Adrenal gland (tissue), 19 donors: ENCODE measurements at places on chromosomes 4 and X. TPM values are rescaled to one million over a fixed set of nuclear protein-coding genes. Genes with fewer than 3 reads are reported as not detected.

- no peak for DNase-seq
Observed at GRCh38 chrX:5823903-5824302, 404.8 kb downstream of the NLGN4X start.

DNA sequence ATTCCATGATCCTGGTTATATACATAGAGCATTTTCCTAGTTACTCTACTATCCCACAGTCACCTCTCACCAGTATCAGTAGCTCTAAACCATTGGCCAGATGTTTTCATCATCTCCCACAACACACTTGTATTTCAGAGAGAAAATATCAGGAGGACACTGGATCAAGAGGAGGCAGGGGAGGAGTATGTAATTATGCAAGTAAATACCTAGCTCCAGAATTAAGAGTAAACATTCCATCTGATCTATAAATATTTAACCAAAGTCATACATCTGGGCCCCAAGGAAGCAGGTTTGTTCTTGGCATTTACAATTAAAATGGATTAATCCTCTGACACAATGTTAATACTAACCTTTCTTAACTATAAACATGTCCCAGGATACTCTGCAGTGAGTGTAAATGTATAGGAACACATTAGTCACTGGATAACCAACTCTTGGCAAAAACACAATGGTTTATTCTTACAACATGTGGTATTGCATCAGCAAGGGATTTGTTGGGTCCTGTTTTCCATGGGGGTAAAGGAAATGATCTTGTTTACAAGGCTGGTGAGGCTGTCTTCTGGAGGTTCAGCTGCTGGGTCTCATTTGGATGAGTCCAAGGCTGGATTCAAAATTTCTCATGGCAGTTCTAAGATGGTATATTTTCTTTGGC, 170.1 kb downstream of the ATG4A start:
- DNase-seq: no peak

GRCh38 chr4:38728631-38729141, 54.1 kb downstream of the TLR10 start:
- no peak for DNase-seq

- no peak for DNase-seq
Observed at GRCh38 chr4:183394166-183394951, 50.1 kb upstream of the CDKN2AIP start.

GRCh38 chr4:24131954-24132673, 242.3 kb upstream of the PPARGC1A start:
- DNase-seq: no peak

GRCh38 chr4:11261066-11261850, 167.4 kb downstream of the HS3ST1 start:
- no peak for DNase-seq

- no peak for DNase-seq
Observed at GRCh38 chrX:100350704-100351489, 59.2 kb downstream of the PCDH19 start.

DNA sequence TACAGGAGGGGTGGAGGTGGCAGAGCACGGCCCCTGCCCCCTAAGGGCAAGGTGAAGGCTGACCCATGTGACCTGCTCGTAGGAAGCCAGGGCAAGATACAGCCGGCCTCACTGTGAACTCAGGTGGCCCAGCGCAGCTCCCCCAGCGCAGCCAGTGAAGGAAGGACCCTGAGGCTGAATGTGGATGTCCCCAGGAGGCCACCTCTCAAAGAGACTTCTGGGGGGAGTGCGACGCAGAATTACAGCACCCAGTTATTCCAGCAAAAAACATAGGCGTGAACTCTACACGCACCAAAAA, 52.6 kb downstream of the ZFYVE28 start:
- DNase-seq: no peak

- peak; percentile 51 for DNase-seq
Observed at GRCh38 chrX:102652031-102652688, 877 bp downstream of the GPRASP1 start.

GRCh38 chrX:103730147-103730795, 19.6 kb downstream of the TMEM31 start:
- no peak for DNase-seq

DNA sequence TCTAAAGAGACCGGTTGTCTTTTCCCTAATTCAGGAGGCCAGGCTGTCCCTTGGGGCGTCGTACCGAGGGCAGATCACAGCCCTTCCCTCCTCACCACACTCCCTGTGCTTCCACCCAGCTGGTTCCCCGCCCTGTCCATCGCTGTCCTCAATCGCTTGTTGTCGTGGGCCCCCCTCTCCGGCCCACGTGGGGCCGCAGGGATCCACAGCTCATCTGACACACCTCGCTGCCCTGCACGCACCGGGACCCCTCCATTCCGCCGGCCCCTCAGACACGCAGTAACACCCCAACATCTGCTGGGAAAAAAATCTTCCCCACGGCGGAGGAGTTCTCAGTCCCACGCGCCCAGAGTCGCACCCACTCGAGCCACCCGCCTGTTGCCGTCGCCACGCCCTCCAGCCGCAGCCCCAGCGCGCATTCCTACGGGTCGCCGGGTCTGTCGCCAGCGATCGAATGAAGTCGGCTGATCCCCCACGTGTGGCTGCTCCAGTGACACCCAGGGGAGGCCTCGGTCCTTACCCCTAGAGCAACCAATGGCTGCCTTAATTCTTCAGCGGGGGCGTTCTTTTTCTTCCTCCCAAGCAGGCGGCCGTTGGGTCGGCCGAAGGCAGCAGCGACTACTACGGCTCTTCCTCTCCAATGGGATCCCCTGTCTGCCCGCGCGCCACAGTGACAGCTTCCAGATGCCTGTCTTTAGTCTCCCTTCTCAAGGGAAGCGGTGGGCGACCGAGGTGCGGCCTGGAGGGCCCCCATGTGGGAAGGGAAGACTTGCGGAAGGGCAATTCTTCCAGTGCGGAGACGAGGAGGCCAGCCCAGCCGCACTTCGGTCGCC, 893 bp upstream of the SEPTIN11 start:
- DNase-seq: peak; percentile 80

- DNase-seq: no peak
Observed at GRCh38 chr4:110540982-110541451, 65.1 kb downstream of the ENPEP start.

GRCh38 chr4:76955182-76955581, 5.6 kb downstream of the SEPTIN11 start:
- DNase-seq: no peak

DNA sequence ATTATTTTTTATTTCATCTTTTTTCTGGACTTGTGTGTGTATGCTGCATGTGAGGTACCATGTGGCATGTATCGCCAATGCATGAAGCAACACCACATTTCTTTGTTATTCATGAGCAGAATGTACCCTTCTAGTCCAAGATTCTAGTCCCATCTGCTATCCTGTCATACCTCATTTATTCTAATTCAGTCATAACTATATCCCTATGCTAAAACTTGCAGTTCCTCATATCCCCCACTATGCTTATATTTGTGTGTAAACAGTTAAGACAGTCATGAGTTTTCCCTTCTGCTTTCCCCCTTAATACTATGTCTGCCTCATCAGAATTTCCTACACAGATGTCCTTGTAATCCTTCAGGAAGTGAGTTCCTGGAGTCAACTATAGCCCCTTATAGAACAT, 19.7 kb downstream of the OCRL start:
- no peak for DNase-seq

DNA sequence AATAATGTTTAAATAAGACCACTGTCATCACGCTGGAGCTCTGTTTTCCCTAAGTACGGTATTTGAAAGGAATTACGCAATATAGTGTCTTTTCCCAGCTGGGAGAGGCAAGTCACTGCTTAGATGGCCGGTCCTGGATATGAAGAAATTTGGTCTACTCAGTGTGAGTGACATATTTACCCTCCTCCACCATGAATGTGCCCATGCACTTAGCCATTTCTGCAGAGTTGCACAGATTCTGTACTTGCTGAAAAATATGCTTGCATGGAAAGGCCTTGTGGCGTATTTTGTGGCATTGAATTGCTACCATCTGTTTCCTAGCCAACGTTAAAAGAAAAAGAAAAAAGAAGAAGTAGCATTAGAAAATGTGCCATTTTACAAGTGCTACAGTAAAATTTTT, 73.1 kb downstream of the ADGRL3 start:
- DNase-seq: peak; percentile 30

- DNase-seq: no peak
Observed at GRCh38 chr4:165610679-165611437, 232.1 kb downstream of the CPE start.

- no peak for DNase-seq
Observed at GRCh38 chrX:38859602-38860001, 58.3 kb downstream of the MID1IP1 start.

DNA sequence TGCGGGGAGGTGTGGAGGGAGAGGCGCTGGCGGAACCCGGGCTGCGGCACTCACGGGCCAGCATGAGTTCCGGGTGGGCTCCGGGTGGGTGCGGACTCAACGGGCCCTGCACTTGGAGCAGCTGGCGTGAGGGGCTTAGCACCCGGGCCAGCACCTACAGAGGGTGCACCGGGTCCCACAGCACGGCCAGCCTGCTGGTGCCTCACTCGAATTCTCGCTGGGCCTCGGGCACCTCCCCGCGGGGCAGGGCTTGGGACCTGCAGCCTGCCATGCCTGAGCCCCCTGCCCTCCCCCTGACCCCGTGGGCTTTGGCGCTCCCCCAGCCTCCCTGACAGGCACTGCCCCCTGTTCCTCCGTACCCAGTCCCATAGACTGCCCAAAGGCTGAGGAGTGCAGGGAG, 10.8 kb upstream of the CAMK2D start:
- DNase-seq: no peak

- DNase-seq: no peak
Observed at GRCh38 chr4:113560579-113560978, 201.0 kb downstream of the CAMK2D start.

DNA sequence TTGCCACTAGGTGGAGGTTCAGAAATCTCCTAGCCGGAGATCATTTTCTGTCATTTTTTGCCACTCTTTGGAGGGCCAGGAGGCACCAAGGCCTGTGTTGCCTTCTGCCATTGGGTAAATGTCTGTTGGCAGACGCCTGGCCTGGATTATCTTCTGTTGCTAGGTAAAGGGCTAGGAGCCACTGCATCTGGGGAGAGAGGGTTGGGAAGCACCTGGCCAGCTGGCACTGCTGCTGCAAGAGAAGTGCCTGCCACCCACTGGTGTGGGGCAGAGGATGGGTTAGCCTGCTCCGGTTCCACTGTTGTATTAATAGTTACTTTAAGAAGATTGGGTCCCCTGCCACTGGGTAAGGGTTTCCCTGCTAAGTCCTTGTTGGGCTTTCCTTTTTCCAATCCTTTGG, 58.1 kb downstream of the AWAT2 start:
- no peak for DNase-seq

DNA sequence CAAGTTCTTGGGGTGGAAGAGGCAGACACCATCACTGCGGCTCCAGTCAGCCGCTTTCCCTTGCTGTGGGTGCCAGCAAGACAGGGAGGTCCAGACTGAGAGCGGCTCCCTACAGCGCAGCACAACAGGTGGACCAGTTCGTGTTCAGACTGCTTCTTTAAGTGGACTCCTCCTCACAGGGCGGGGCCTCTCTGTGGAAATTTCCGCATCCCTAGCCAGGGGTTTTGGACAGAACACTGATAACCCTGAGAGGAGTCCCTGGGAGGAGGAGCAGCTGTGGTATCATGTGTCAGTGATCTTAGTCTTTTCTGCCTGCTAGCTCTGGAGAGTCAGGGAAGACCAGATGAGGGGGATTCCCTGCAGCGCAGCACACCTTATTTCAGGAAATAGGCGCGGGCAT, 48.5 kb downstream of the MAGEC2 start:
- no peak for DNase-seq

GRCh38 chr4:45410701-45411210, 684.4 kb upstream of the GNPDA2 start:
- no peak for DNase-seq

DNA sequence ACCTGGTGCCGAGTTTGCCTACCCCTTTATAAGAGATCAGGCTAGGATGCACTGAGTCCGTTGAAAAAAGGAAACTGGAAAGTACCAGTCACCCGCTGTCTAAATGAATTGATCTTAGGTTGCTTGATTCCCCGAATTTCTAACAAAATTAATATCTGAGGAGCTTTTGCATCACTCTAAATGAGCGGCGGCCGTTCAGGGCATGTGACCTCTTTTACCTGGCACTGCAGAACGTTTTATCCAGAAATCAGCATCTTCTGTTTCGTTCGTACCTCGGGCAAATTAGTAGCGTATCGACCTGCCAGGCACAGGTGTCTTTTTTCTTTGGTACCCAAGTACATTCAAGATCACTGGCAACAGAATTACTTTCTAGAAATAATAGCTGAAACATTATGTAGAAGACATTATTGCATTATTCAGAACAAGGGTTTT, 876 bp downstream of the KLHL2 start:
- DNase-seq: no peak

DNA sequence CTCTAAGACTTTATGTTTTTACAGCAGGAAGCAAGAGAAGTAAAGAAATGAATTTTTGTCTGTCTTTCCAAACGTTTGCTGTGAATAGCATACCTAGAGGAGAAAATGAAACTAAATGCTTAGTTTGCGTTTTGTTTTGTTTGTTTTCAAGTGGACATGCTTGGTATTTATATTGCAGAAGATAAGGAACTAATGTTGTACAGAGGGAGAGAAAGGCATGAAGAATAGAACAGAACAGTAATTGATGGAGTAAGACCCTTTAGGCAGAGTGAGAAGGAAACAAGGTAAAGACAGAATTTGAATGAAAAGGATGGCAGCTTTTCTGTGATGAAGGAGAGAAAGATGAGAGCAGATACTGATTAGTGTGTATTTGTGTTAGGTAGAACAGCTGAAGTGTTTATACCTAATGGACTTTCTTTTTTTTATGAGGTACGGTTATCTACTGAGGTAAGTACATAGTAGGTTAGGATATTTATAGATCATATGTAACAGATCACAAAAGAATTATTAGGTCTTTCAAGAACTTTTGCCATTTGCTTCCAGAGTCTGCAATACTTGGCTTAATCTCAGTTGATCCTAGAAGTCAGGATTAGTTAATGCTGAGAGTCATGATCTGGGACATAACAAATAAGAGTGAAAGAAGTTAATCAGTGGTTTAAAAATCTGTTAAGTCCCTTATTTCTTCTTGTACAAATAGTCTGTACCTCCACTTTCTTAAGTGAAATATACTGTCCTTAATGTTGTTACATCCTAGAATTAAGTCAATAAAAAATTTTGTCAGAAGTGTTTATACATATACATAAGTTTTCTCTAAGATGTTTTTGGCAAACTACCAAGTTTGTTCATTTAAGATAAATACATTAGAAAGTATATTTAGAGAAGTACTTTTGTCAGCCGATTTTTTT, 36.8 kb downstream of the FABP2 start:
- no peak for DNase-seq

DNA sequence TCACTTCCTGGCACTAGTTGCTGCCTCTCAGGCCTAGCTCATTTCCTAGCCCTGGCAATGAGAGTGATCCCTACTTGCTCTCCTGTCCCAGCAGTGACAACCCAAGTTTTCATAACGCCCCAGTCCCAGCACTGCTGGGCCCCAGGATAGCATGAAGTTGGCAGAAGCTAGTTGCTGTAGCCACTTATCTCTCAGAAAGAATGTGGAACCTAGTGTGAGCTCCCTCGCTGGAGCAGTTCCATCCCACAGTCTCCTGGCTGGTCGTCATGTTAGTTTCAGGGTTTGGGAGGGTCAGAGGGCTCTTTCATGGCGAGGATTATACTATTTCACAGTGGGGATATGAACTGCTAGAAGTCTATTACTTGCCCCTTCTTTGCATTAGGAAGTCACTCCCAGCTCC, 5.1 kb downstream of the PF4 start:
- DNase-seq: no peak

- DNase-seq: no peak
Observed at GRCh38 chr4:73891739-73892405, 22.7 kb downstream of the CXCL1 start.

KIT gene
- total RNA-seq: 2.3 TPM

CT55 gene
- not detected for total RNA-seq

ESX1 gene
- not detected for total RNA-seq

CYBB gene
- 25.2 TPM for total RNA-seq

FRMD7 gene
- total RNA-seq: not detected

SERTM2 gene
- not detected for total RNA-seq

FMR1 gene
- total RNA-seq: 11.3 TPM

ARHGAP4 gene
- 42.0 TPM for total RNA-seq

ZNF41 gene
- total RNA-seq: 2.8 TPM
